ENCODE measurements at places on chromosomes 13 and 19. TPM values are rescaled to one million over a fixed set of nuclear protein-coding genes. Genes with fewer than 3 reads are reported as not detected.

DNA sequence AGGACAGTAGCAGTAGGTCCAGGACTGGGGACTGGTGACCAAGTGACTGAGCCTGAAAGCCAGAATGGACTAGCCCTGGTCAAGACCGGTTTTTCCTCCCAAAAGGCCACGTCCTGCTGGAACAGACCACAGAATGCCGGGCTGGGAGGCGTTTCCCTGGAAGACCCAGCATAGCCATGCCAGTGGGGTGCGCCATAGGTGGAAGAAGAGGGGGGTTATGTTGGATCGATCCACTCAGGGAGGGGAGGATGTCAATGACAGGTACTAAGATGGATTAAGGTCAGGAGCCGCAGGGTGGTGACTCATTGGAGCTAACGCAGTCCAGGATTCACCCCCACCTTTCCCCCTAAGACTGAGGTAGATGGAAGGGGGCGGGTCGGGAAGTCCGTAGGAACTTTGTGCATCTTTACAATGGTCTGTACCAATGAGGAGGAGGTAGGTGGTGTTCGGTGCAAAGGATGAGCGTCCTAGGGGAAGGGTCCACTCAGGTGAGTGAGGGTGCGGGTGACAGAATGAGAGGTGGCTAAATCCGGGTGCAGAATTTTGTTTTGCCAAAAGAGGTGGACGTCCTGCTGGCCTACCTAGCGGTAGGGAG, 21.0 kb downstream of the VASP start:
- peak; percentile 66 for DNase-seq

GRCh38 chr19:49357186-49357585, 5.0 kb downstream of the TEAD2 start:
- no peak for DNase-seq

- no peak for DNase-seq
These were observed 650 bp upstream of the FUT5 start for GRCh38 chr19:5870986-5871394.

- DNase-seq = no peak
These were observed 10.7 kb downstream of the HDGFL2 start for GRCh38 chr19:4482721-4483364.

GRCh38 chr13:27667946-27668345, 46.3 kb downstream of the POLR1D start:
- no peak for DNase-seq

DNA sequence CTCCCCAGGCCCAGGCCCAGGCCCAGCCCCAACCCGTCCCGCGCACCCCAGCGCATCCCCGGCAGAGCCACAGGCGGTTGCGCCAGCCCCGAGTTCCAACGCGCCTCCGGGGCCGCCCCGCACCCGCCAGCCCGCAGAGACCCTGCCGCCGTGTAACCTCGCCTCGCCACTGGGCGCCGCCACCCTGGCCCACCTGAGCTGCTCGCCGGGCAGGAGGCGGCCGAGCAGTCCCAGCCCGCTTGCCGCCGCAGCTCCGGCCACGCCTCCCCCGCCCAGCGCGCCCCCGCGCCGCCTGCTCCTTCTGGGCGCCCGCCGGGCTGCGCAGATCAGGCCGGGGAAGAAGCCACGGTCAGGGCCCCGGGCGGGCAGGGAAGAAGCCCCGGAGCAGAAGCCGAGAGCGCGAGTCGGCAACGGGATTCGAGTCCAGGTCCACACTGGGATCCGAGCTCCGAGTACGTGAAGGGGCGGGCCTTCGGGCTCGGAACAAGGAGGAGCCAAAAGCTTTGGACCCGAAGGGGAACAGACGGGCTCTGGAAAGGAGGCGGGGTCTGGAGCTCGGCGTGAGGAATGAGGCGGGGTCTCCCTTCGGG, at the start of gene MBOAT7:
Gene MBOAT7 (minus strand): TSS at position 436 of the 590 bp plus-strand sequence. CDS start 1,072 bp downstream, outside the sequence.
- no peak for DNase-seq

GRCh38 chr13:71290963-71291841, 575.8 kb downstream of the DACH1 start:
- peak; percentile 16 for DNase-seq

Gene CLEC4M
- 0.12 TPM for polyA plus RNA-seq

Gene TEX101
- not detected for polyA plus RNA-seq

Gene GPR4
- polyA plus RNA-seq = 0.54 TPM

Gene NHLRC3
- 2.4 TPM for polyA plus RNA-seq

Gene TMTC4
- 27.7 TPM for polyA plus RNA-seq

All from small intestine (tissue), 16 donors.